ENCODE measurements at places on chromosomes 2 and 18.

- DNase-seq: no peak
These were observed 156.8 kb downstream of the PAX3 start for GRCh38 chr2:222142027-222142426.

- no peak for DNase-seq
These were observed 57.9 kb upstream of the KCNE4 start for GRCh38 chr2:222993920-222994650.

DNA sequence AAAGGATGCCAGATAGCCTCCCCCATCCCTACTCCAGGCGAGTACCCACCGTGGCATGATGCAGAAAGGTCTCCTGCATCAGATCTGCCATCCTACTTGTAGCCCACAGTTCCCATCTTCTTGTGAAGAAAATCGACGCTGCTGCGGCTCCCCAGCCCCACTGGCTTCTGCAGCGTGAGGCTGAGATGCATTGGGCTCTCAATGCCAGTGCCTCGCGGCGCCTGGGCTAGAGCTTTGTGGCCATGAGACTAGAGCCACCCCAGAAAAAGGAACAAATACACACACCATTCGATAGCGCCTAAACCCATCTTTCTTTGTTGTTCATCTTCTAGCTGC is 2.8 kb downstream of the NOL4 start:
- no peak for DNase-seq

- DNase-seq: no peak
These were observed 17.5 kb upstream of the CDC42EP3 start for GRCh38 chr2:37688771-37689468.

DNA sequence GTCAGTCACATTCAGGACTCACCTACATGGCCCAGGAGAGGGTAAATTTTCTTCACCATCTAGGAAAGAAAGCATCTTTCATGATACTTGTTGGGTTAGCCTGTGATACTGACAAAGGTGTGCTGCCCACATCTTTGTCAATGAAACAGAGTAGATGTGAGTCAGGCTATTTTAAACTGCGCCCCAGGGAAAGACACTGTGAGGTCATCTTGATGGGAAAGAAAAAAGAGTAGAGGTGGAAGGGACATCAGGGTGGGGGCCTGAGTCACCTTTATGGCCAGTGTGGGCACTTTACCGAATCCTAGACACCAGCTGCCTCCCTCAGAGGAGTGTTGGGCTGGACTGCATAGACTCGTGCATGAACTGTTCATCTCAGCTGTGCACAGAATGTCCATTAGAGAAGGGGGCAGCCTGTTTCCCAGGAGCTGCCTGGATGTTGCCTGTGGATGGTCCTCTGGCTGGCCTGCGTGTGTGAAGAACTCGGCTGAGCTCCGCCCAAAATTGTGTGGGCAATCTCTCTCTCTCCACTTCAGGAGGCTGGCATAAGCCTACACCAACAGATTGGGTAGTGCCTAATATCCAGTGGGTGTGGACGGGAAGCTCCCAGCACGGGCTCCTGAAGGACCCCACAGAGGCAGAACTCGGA is 278.7 kb upstream of the PXDN start:
- no peak for DNase-seq

Measured in stimulated activated CD8-positive, alpha-beta memory T cell treated with anti-CD3 and anti-CD28 coated beads, Interleukin-4, amount 100 ng/mL, for 48 hours (primary cell).